ENCODE measurements at places on chromosomes 16 and 17.
A peak's percentile ranks its signal among the peaks of the same experiment; 100 is the strongest.

DNA sequence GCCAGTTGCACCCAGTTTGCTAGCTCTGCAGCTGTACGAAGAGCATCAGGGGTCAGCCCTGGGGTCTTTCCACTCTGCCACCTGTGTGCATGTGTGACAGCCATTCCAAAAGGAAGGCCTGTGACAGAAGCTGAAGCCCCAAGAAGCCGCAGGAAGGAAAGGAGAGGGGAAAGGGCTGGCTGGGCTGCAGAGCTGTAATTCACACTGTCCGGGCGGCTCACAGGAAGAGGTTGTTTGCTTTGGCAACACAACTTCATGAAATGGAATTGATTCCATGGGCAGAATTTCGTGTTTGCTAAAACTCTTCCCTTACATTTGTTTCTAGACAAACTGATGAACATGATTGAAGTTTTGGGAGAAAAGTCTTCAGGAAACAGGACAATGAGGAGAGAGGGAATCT, 14.8 kb downstream of the TMEM204 start:
- no peak for DNase-seq
- H3K27ac ChIP-seq, result peak overlapping the region; percentile 74
- H3K4me1 ChIP-seq, result peaks cover 45% of the 10 kb centered on the region
- H3K27me3 ChIP-seq, result no peaks in the 10 kb centered on the region
- H3K4me3 ChIP-seq, result no peak overlapping the region
- H3K36me3 ChIP-seq, result peaks cover 5% of the 10 kb centered on the region

DNA sequence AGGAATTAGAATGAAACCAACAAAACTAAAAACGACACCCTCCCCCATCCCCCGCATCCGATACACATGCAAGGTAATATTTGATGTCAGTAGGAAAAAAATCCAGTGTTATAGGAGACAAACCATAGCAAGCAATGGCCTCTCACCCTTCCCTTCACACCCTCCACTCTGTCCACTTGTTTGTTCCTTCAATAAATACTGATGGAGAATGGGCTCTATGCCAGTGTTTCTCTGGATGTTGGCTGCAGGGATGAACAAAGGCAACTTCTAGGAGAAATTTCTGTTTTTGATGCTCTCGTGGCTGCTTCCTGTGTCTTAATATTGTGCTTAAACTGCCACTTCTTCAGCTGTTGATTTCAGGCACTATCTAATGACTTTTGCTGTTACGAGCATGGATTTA, 98.8 kb downstream of the WWOX start:
- no peak overlapping the region for H3K27ac ChIP-seq
- no peaks in the 10 kb centered on the region for H3K4me1 ChIP-seq
- no peaks in the 10 kb centered on the region for H3K27me3 ChIP-seq
- peaks cover 3% of the 10 kb centered on the region for H3K36me3 ChIP-seq
- H3K4me3 ChIP-seq, result no peak overlapping the region

- DNase-seq, result no peak
- H3K27ac ChIP-seq, result no peak overlapping the region
- H3K36me3 ChIP-seq, result peaks cover 2% of the 10 kb centered on the region
- peaks cover 14% of the 10 kb centered on the region for H3K4me1 ChIP-seq
- peaks cover 19% of the 10 kb centered on the region for H3K27me3 ChIP-seq
Measured at GRCh38 chr17:13024016-13024415, 6.2 kb upstream of the ELAC2 start.

- no peaks in the 10 kb centered on the region for H3K27me3 ChIP-seq
- H3K36me3 ChIP-seq, result no peaks in the 10 kb centered on the region
Measured at GRCh38 chr17:76502341-76503211, 1.4 kb upstream of the RHBDF2 start.

DNA sequence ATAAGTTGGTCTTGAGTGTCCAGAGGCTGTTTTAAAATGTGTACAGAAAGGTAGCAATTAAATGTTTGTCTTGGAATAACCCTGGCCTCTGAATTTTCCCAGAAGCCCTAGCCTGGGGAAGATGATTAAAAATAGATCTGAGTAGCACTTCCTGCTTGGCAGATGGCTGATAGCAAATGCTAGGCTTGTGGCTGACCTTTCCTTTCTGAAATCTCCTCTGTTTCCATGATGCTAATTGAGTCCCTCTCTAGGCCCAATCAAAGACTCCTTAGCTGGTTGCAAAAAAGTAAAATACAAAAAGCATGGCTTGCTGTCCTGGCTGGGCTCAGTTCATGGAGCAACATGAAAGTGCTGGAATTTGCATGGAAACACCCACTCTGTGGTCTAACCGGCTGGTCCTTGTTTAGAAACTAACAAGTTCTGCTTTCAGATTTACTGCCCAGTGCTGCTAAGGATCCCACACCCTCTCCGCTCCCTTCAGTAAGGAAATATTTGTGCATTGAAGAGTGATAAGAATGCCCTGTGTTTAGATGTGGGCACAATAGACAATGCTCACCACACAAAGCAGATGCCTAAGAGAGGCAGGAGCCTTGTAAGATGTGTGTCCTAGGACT, 40.8 kb downstream of the YPEL2 start:
- H3K36me3 ChIP-seq, result no peaks in the 10 kb centered on the region
- peaks cover 56% of the 10 kb centered on the region for H3K4me1 ChIP-seq
- DNase-seq, result no peak
- H3K27me3 ChIP-seq, result no peaks in the 10 kb centered on the region

DNA sequence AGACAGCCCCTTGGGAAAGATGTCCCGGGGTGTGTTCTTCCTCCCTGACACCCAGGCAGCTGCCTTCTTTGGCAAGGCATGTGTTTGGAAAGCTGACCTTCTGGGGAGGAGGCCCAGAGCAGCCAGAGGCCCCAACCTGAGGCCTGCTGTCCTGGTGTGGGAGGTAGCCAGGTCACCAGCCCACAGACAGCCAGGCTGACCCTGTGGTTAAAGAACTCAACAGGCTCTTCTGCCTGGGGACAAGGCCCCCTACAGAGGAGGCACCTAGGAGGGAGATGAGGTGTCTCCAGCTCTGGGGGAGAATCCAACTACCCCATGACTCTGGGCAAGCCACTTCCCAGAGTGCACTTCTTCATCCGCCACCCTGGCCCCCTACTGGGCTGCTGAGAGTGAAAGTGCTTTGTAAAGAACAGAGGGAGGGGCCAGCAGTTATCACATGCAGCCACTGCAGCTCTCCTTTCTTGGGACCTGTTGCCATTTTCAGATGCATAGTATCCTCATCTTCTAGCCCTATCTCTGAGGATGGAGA, 13.1 kb upstream of the SREBF1 start:
- H3K27ac ChIP-seq, result peak overlapping the region; percentile 95
- H3K27me3 ChIP-seq, result no peaks in the 10 kb centered on the region
- H3K36me3 ChIP-seq, result no peaks in the 10 kb centered on the region
- DNase-seq, result peak; percentile 44
- H3K4me1 ChIP-seq, result peaks cover 38% of the 10 kb centered on the region
- peak overlapping the region; percentile 78 for H3K4me3 ChIP-seq

Data from T-helper 17 cell (primary cell).